ENCODE measurements at places on chromosomes 6 and 20.

- no peak for DNase-seq
Measured at GRCh38 chr6:35722121-35722761, 14.6 kb upstream of the ARMC12 start.

GRCh38 chr20:25341716-25342680, 48.6 kb downstream of the ABHD12 start:
- DNase-seq: no peak

DNA sequence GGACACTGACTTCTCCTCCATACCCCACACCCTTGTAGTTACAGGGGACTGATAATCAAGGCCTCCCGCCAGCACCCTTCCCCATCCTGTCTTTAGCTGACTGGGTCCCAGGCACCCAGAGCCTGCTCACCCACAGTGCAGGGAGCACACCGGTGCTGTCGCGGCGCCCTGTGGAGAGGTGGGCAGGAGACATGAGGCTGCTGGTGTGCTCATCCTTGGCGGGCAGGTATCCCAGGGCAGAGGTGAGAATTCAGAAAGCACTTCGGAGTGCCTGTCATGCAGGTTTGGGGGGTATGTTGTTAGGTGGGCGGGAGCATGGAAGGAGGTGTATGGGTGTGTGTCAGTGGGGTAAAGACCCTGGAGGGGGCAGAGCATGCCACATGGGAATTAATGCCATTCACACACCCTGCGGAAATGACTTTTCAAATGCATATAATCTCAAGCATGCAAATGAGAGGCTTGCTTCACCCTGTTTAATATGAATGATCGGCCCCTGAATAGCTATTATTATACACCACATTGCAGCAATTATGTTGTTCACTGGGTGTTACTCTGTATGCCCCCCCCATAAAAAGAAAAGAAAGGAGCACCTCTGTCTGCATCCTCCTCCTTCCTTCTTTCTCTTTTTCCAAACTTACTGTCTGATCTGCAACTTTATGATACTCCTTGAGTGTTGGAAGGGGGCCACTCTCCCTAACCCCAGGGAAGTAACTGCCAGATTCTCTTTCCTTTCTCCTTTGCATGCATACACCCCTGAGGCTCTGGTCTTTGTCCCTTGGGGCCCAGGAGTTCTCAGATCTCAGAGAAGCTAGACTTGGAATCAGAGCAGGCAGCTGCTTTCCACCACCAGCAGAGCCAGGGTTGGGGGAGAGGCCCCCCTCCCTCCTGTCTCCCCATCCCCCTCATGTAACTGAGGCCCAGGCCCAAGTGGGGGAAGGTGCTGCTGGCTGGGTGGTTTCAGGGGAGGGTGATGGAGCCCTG, 16.0 kb downstream of the FOXP4 start:
- DNase-seq: no peak

- DNase-seq: no peak
Measured at GRCh38 chr6:26064619-26065257, 22.5 kb upstream of the HFE start.

GRCh38 chr20:61887596-61888093, 178.0 kb downstream of the TAF4 start:
- no peak for DNase-seq

DNA sequence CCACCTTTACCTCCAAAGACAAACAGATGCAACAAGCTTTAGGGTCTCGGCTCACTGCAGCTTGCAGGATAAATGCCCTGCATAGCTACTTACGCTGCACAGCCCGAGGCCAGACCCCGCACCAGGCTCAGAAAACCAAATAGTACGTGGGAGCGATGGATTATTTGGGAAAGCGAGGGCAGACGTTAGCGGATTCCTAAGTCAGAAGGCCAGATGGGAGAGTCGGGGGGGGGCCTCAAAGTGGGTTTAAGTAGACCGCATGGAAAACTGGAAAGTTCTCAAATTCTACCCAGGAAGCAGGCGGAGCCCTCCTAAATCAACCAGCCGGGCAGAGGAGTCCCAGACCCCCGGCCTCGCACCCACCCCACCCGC, 382 bp downstream of the SFT2D1 start:
- no peak for DNase-seq

GRCh38 chr6:147829418-147829817, 320.9 kb downstream of the SAMD5 start:
- no peak for DNase-seq

DNA sequence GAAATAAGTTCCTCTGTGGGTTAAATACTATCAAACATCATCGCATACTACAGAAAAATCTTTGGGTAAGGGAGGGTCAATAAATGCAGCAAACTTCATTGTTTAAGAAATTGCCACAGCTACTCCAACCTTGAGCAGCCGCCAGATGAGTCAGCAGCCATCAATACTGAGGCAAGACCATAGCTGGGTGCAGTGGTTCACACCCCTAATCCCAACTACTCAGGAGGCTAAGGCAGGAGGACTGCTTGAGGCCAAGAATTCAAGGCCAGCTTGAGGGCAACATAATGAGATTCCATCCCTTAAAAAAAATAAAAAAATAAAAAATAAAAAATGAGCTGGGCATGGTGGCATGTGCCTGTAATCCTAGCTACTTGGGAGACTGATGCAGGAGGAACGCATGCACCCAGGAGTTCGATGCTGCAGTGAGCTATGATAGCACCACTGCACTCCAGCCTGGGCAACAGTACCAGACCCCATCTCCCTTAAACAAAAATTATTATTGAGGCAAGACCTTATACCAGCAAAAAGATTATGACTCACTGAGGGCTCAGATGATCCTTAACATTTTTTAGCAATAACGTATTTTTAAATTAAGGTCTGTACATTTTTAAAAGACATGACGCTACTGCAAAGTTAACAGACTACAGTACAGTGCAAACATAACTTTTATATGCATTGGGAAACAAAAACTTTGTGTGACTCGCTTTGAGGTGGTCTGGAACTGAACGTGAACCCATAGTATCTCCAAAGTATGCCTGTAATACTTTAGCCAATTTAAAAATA, 8.8 kb downstream of the SRPK1 start:
- no peak for DNase-seq

GRCh38 chr6:169173532-169174268, 79.9 kb downstream of the THBS2 start:
- no peak for DNase-seq

DNA sequence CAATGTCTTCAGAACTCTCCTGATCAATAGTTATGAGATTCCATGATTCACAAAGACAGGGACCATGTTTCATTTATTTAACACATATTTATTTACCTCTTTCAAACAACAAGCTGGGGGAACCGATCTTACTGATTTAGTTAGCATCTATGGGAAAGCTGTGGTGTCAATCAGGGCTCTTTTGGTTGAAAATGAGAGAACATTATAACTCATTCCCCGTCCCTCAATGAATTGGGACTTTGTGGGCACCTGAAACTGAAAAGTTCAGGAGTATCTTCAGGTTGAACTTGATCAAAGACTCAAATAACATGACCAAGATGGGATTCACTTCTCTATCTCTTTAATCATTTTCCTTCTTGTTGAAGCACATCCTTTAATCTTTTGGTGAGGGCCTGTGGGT, 67.4 kb downstream of the CHMP4B start:
- DNase-seq: no peak

DNA sequence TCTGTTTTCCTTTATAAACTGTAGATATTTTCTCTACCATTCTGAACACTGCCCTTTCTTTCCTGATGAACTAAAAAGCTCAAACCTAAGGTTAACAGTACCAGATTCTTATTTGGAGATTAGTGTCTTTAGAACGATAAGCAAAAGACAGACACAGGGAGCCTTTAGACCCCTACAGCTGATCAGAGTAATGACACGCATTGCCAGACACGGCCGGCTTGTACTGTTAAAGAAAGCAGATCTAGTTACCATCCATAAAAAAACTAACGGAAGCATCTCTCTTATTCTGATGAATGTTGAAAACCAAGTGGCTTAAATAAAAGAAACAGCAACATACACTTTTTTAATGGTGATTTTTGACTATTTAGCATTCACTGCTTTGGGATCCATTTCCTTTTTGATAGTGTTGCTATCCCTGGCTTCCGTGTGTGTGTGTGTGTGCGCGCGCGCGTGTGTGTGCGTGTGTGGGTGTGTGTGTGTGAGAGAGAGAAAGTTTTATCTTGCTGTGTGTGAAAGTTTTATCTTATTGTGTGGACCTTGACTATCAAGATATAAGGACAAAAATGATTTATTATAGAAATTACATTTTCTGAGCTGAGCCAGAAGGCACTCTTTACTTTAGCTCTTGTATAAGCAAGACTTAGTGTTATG, 95.6 kb upstream of the SLC35B3 start:
- no peak for DNase-seq

DNA sequence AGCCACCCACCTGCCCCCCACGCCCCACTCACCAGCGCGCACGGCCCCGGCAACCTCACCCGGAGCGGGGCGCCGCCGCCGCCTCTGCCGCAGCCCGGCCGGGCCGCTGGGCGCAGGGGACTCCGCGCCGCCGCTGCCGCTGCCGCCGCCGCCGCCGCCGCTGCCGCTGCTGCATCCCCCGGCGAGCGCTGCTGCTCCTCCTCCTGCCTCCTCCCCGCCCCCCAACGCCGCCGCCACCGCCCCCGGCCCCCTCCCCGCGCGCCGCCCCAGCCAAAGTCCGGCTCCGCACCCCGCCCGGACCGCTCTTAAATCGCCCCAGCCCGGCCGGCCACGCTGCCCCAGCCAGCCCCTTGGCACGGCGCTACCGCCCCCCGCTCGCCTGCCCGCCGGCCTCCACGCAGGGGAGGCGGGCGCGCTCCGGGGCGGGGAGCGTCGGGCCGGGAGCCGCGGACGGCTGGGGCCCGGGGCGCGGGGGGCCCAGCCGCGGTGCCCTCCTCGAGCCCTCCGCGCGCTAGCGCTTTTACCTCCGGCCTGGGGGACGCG, at the start of gene SULF2:
Gene SULF2, minus strand, starts transcription at position 171 of the 543 bp plus-strand sequence. CDS start 28,118 bp downstream, outside the sequence.
- no peak for DNase-seq

- DNase-seq: peak; percentile 24
Measured at GRCh38 chr6:161407581-161407980, 133.7 kb upstream of the AGPAT4 start.

DNA sequence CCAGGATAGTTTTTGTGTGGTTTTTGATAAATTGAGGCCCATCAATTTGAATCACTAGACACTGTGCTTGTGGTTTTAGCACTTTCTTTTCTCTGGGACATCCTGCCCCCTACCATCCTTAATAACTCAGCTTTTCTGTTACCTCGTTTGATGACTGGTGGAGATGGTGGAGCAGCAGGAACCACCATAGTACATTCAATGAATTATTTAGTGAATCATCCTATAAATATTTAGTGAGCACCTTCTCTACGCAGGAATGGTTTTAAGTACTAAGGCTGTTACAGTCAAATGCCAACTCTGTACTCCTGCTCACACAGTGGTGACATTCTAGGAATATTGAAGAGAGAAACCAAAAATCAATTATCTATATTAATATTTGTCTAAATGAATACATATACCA, 585.2 kb downstream of the HAO1 start:
- no peak for DNase-seq

DNA sequence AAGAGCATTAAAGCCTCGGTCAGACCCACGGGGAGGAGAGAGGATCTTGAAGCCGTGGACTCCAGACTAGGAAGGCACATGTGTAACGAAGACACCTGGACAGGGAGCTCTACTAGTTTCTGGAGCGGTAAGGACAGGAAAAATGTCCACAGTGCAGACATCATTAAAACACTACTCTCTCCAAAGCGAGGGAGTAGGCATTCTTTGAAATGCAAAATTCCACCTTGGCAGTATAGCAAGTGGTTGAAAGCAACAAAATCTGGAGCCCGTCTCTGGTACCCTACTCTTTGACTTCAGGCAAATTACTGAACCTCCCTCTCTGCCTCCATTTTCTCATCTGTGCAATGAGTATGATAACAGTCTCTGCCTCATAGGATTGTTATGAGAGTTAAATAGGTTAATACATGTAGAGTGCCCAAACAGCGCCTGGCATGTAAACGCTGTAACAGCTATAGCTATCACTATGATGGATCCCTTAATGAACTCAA, 408 bp upstream of the CRIP3 start:
- DNase-seq: no peak

- no peak for DNase-seq
Measured at GRCh38 chr20:856361-856775, 22.9 kb downstream of the FAM110A start.

DNA sequence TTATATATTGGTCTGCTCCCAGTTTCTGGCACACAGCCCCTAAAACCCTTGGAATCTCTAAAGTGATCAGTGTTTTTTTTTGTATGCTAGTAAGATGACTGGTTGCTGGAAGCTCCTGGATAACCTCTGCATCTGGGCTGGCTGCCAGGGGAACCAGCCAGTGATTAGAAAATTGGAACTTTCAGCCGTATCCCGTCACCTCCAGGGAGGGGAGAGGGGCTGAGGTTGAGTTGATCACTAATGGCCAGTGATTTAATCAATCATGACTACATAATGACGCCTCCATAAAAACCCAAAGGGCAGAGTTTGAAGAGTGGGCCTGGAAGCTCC, 48.0 kb upstream of the NOP56 start:
- DNase-seq: no peak

DNA sequence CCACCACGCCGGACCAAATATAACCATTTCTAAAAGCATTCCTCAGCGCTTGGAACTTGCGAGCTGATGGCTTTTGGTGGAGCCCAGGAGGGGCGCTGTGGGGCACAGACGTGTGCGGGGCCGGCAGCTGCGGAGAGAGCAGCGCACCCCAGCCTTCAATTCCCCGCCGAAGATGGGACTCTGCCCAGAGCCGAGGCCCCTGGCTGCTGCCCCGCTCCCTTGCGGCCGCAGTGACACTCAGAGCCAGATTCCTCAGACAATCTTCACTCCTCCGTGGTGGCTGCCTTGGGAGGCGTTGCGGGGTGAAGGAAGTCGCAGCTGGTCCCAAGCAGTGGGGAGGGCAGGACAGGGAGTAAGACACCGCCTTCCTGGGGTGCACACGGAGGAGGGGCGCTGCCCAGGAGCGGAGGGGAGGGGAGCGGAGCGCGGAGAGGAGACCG, 87.7 kb downstream of the TMEM242 start:
- DNase-seq: no peak

- DNase-seq: no peak
Measured at GRCh38 chr6:150910561-150910960, 45.1 kb downstream of the MTHFD1L start.

- peak; percentile 83 for DNase-seq
Measured at GRCh38 chr6:10759312-10759839, 11.8 kb downstream of the TMEM14B start.

DNA sequence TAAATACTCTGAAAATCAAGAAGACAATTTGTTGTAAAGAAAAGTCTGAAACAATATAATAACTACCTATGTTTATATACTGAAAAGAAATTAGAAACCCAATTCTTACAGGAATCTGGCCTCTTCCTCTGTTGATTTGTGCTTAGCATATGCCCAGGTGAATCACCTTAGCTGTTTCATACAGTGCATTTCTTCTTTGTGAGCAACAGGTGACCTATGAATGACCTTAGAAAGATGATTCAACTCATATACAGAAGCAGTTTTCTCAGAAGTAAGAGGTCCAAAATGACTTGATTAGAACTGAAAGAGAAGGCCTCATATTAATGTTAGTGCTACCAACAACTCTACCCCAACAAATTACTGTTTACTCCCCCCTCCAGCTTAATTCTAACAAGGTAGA, 419.5 kb upstream of the ID4 start:
- DNase-seq: no peak

GRCh38 chr6:52937908-52938307, 28.4 kb upstream of the GSTA3 start:
- DNase-seq: no peak

- no peak for DNase-seq
Measured at GRCh38 chr20:20827992-20828597, 115.7 kb upstream of the RALGAPA2 start.

- DNase-seq: no peak
Measured at GRCh38 chr6:144722925-144723324, 437.8 kb downstream of the UTRN start.
